ENCODE measurements at places on chromosomes 5 and 9. TPM values are rescaled to one million over a fixed set of nuclear protein-coding genes. Genes with fewer than 3 reads are reported as not detected.

Gene IL13
- total RNA-seq, result not detected

Gene TLX3
- not detected for total RNA-seq

Gene GARNL3
- 20.2 TPM for total RNA-seq

DNA sequence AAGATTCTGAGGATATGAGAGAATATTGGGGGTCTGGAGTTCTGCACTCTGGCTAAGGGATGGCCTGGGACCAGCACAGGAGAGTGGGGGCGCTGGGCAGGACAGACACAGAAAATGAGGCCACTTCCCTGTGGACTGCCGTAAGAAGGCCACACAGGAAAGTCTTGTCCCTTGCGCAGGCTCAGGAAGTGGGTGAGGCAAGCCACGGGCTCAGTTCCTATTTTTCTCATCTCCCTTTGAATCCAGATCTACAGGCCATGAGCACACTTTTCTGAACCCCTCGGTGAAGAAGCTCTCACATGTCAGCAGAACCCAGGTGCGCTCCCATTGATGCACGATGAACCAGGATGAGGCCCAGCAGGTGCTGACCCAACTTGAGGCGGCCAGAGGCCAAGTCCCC is 207.4 kb downstream of the AGTPBP1 start:
- peak; percentile 42 for DNase-seq

- peak; percentile 5 for DNase-seq
Observed at GRCh38 chr9:133458643-133459312, 1.0 kb upstream of the CACFD1 start.

- DNase-seq, result peak; percentile 14
Observed at GRCh38 chr9:90515510-90515909, 127.1 kb downstream of the DIRAS2 start.

Gene BTNL3
- not detected for total RNA-seq

Gene ITGA2
- total RNA-seq, result 27.7 TPM

GRCh38 chr5:68177676-68178075 is 37.9 kb upstream of the PIK3R1 start:
- DNase-seq, result no peak

Gene BRIX1
- total RNA-seq, result 33.6 TPM

- no peak for DNase-seq
Observed at GRCh38 chr5:127153031-127153430, 79.7 kb upstream of the C5orf63 start.

Gene PPP3R2
- total RNA-seq, result 0.04 TPM

DNA sequence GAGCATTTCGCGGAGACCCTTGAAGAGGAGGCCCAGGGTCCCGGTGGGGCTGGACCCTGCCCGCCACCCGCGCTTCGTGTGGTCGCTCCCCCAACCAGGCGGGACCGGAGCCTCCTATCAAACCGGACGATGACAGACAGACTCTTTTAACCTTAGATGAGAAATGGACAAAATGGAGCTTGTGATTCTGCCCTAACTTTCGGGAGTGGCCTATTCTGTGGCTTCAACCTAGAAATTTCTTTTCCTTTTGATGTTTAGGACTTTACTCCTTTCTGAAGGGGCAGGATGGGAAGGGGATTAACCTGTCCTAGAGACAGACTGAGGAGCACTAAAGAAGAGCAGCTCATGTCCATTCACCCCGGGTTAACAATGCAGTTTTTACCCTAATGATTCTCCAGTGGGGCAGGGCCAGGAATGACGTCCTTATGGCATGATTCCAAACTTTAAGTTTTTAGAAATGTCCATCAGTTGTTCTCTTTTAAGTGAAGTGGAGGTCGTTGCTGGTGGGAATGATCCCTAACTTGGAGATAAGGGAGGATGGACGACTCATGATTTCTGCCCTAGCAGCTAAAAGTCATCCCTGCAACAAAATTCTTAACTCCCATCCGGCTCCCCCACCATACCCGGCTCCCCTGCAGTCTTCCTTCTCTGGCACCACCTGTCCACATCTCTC is 1.0 kb downstream of the NIPSNAP3A start:
- DNase-seq, result peak; percentile 71

Gene PLPP7
- total RNA-seq, result 52.4 TPM

Gene CCNB1
- total RNA-seq, result 26.3 TPM

Gene CAMK2A
- 48.8 TPM for total RNA-seq

Gene GPRIN1
- 0.49 TPM for total RNA-seq

Gene SV2C
- under 0.01 TPM for total RNA-seq

Gene SLC45A2
- total RNA-seq, result 0.09 TPM

DNA sequence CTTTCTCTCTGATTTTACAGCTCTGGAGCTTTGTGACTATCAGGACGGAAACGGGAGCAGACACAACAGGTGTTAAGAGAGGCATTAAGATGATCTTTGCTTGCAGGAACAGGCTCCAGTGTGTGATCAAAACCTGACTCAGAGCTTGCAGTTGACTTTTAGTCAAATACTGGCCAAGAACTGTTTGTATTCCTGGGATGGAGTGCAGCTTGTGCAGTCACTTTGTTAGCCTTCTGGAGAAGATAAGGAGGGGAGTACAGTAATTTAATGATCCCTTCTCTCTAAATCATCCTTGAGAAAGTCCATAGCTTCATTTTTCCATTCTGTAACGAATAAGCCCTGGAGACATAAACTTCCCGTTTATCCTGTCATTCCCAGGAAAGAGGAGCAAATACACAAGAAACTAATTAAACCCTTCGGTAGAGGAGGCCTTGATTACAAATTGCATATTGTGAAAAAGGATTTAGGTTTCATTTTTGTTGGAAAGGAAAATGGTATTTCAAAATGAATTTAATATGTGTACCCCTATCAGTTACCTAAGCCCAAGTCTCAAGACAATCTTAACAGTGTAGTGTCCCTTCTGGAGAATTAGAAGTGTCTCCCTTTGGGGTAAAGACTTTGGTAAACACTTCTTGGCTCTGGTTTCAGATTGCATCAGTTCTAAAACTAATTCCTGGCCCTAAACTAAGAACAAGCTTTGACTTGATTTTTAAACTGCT is 3.1 kb upstream of the STOM start:
- peak; percentile 87 for DNase-seq

DNA sequence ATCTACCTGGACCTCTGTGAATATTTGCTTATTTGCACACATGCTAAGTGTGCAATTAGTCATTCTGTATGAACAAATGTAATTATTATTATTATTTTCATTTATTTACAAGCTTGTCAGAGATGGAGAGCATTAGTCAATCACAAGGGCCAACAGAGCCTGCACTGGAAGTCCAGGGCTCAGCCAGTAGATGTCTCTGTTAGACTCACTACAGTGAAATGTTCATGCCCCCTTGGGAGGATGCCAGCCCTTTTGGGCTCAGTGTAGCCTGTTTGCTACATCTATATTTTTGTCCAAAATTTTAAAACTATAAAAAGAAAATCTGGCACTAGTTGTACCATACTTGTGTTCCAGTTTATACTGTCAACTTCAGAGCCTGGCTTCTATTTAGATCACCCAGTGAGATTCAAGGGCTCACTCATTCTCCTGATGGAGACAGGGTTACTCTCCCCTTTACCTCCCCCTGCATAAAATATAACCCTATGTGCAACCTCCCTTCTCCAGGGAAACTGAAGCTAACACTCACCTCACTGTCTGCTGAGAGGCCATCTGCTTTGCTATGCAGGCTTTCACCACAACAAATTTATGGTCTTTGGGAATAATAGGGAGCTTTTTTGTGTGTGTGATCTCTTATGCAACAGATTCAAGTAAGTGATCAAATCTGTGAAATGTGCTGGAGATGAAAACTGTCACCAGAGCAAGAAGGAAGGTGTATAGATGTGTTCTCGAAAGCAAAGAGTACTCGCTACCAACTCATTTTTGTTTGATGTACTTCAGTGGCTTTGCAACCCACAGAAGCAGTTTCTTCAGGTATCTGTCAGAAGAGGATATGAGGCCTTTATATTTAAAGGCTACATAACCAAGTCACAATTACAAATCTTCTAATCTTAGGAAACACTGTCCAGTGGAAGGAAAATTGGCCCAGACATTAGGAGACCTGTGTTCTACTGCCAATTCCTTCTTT is 99.9 kb upstream of the TLE4 start:
- DNase-seq, result peak; percentile 88

GRCh38 chr9:134897584-134898170 is 17.1 kb downstream of the FCN2 start:
- peak; percentile 26 for DNase-seq

Gene EIF4E1B
- not detected for total RNA-seq

GRCh38 chr5:145903867-145904266 is 31.1 kb upstream of the GRXCR2 start:
- no peak for DNase-seq

Gene GHR
- total RNA-seq, result 15.2 TPM

GRCh38 chr5:159051421-159052282 is 48.1 kb downstream of the EBF1 start:
- DNase-seq, result peak; percentile 84

GRCh38 chr5:179912951-179913350 is 5.3 kb upstream of the TBC1D9B start:
- DNase-seq, result no peak

- no peak for DNase-seq
Observed at GRCh38 chr5:159616952-159617351, 286.7 kb upstream of the IL12B start.

- DNase-seq, result no peak
Observed at GRCh38 chr9:94864862-94865509, 138.5 kb downstream of the AOPEP start.

Measured in muscle of leg (tissue), 16 donors.